ENCODE measurements at places on chromosomes 16 and 17. TPM values are rescaled to one million over a fixed set of nuclear protein-coding genes. Genes with fewer than 3 reads are reported as not detected.

Gene SMIM36
- polyA plus RNA-seq: not detected

Gene SYNGR3
- 0.30 TPM for polyA plus RNA-seq

Gene ASPA
- polyA plus RNA-seq: not detected

- DNase-seq: no peak
Measured at GRCh38 chr17:77178050-77178449, 37.3 kb downstream of the SEC14L1 start.

DNA sequence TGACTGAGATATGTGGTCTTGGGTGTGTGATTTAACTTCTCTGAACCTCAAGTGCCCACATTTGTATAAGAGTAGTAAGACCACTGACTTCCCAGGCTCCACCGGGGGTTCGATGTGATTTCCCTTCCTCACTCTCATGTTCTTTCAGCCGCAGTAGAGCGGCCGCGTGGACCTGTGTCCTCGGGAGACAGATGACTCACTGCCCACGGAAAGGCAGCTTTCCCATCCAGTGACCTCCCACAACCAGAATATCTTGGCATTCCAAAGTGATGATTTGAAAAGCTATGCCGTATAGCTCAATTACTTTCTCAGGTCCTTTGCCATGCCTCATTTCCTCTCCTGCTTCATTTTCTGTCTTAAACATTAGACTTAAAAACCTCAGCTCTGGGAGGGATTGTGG, 73.6 kb downstream of the IL21R start:
- DNase-seq: no peak

GRCh38 chr17:9242497-9242881, 221.2 kb downstream of the NTN1 start:
- DNase-seq: no peak

GRCh38 chr17:40451420-40451819, 8.2 kb downstream of the IGFBP4 start:
- DNase-seq: no peak

GRCh38 chr17:35892091-35893035, 12.2 kb upstream of the CCL5 start:
- no peak for DNase-seq

Gene CSH2
- not detected for polyA plus RNA-seq

- no peak for DNase-seq
Measured at GRCh38 chr17:68397108-68397536, 60.2 kb downstream of the WIPI1 start.

GRCh38 chr16:59305850-59306249, 571.7 kb upstream of the GOT2 start:
- no peak for DNase-seq

Gene TP53TG3F
- not detected for polyA plus RNA-seq

Gene CIBAR2
- not detected for polyA plus RNA-seq

Gene SLC16A13
- polyA plus RNA-seq: 2.7 TPM

DNA sequence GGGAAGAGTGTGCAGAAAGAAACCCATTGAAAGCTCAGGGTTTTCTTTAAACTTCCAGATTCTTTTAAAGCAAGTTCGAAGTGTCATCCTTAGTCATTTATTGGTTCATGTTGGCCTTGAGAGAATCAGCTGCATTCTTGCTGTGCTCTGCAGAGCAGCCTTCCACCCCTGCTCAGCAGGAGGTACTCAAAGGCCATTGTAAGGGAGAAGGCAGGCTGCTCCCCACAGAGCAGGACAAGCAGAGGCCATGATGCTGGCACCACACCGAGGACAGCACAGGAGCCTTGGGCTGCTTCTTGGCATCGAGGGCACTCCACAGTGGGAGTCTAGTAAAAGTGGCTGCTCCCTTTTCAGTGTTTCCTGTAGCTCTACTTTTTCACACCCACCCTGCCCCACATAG, 29.6 kb downstream of the NMT1 start:
- no peak for DNase-seq

Measured in keratinocyte (primary cell).